ENCODE measurements at places on chromosomes 7 and 10.

DNA sequence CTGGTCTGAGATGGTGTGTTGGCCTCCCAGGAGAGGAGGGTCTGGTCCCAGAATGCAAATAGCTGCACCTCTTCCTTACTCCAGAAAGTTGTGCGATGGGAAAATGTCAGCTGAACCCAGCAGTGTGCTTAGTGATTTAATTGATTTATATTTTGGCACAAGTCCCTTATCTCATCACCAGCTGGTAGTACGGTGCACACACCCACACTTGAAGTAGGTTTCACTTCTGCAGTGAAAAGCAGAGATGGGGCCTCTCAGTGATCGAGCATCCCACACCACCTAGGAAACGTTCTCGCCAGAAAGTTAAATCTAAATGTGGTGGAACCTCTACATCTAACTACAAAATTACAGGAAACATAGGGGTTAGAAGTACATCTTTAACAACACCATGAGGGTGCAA, 80.4 kb downstream of the UBE3C start:
- no peak for DNase-seq

DNA sequence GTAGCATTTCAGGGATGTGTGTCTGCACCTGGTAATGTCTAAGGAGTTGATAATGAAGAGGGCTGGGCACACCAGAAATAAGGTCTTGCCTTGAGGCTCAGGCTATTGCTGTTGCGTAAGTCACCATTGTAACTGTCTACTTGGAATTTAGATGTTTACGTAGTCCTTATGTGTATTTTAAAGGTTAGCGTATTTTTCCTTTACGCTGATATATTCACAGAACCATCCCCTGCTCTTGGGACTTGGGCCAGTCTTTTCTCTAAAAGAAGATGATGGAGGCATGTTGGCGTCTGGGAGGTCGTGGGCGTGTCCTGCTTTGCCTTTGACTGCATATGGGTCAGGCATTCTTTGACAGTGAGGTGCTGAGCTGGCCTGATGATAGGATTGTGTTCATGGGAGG, 14.7 kb downstream of the WDR37 start:
- DNase-seq = no peak

DNA sequence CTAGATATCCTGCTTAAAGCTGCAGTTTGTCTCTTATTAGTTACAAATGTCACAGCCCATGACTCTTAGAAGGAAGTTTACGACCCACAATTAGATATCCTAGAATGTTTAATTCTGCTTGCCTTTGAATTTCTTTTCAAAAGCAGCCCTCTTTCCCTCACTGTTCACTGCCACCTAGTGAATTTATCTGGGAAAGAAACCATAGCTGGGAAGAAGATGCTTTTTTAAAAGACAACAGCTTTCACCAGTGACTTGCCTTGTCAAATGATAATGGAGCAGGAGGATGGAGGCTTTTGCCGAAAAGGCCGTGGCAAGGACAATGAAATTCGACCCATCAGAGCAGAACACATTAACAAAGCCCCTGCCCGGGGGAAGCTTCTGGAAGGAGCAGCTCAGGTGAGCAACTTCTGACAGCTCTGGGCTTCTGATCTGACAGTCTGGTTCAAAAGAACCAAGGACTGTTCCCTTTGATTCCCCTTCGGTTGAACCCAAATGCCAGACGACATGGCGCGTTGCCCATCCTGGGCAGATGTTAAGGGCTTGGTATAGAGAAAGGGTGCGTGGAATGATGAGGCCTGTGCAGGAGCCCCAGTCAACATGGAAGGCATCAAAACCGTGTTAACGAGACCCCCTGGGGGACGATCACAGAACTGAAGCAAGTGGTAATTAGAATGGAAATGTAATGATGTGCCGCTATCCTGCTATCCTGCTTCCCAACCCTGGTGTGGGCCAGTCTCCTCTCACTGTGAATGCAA, 236.8 kb downstream of the FRMD4A start:
- no peak for DNase-seq

GRCh38 chr10:11006428-11006825, 11.2 kb upstream of the CELF2 start:
- DNase-seq = no peak

GRCh38 chr10:113646336-113647201, 17.3 kb downstream of the NRAP start:
- DNase-seq = no peak

DNA sequence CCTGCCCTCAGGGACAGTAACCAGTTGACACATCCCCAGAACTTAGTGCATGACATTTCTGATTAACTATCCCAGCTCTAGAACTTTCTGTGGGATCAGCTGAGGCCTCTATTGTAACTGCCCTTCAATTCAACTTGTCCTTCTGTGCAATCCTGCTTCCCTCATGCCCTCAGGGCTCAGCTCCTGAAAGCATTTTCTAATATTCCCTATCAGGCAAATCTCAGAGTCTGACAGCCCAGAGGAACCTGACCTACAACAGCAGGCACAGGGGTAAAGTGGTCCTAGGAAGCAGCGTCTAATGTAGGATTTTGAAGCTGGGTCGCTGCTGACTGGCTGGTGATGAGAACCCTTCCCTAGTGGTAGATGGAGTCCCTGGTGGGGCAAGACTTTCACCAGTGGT, 13.6 kb upstream of the STN1 start:
- no peak for DNase-seq

GRCh38 chr10:14383266-14383665, 52.5 kb upstream of the FRMD4A start:
- no peak for DNase-seq

DNA sequence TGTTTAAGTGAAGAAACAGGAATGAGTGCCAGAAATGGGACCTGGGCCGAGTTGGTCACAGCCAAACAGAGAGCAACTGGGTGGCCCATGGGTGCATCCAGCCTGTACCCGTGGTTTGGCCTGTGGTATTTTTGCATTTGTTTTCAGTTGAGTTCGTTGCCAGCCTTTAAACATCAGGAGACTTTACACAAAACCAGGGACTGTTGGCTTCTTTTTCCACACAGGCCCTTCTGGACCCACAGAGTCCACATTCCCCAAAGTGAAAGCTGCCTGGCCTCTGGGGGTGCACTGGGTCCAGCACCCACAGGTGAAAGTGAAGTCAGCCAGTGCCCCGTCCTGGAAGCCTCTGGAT, 54.1 kb upstream of the TNS3 start:
- no peak for DNase-seq

DNA sequence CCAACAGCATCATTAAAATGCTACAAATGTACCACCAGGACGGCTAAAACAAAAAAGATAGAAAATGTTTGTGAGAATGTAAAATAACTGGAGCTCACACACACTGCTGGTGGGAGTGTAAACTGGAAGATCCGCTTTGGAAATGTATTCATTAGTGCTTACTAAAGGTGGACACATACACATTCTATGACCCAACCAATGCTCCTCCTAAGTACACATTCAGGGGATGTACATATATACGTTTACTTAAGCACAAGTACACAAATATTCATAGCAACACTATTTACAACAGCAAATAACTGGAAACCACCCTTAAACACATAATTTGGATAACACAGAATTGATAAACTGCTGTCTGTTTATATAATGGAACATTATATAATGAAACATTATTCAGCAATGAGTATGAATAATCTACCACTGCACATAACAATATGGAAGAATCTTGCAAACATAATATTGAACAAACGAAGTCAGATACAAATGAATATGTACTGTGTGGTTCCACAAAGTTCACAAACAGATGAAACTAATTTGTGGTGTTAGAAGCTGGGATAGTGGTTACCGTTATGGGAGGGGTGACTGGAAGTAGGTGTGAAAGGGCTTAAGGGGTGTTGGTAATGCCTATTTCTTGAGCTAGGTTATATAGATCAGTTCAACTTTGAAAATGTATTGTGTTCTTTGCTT, 52.1 kb downstream of the STRA8 start:
- DNase-seq = no peak
